ENCODE measurements at places on chromosomes 16 and 17.

GRCh38 chr17:48385319-48385718, 44.7 kb downstream of the SKAP1 start:
- DNase-seq, result no peak

GRCh38 chr17:48981927-48982539, 13.6 kb upstream of the GIP start:
- no peak for DNase-seq

DNA sequence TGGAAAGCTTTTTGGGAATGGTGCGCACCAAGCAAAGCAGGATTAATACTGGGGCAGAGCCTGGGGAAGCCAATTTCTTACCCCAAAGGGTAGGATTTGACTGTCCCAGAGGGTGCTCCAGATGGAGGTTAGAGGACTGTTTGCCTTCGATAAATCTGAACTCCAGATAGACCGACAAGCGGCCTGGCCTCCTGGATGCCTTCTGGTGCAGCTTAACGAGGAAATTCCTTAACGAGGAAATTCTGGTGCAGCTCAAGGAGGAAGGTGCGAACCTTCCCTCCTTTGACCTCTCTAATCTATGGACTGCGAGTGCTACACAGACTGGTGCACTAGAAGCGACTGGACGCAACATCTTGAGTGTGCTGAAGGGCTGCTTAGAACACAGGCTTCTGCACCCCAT, 6.5 kb downstream of the CALB2 start:
- no peak for DNase-seq

DNA sequence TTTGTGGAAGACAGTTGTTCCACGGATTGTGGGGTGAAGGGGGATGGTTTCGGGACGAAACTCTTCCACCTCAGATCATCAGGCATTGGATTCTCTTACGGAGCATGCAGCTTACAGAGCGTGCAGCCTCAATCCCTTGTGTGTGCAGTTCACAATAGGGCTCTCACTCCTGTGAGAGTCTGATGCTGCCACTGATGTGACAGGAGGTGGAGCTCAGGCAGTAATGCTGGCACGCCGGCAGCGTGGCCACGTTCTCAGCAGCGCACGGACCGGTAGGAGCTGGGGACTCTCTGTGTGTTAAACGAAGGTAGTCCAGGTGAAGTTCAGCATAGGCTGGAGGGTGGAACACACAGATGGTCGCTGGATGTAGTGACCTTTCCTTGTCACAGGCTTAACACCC, 37.8 kb downstream of the SEC14L1 start:
- no peak for DNase-seq

- DNase-seq, result peak; percentile 69
Measured at GRCh38 chr17:18141210-18141803, 32.8 kb downstream of the MYO15A start.

DNA sequence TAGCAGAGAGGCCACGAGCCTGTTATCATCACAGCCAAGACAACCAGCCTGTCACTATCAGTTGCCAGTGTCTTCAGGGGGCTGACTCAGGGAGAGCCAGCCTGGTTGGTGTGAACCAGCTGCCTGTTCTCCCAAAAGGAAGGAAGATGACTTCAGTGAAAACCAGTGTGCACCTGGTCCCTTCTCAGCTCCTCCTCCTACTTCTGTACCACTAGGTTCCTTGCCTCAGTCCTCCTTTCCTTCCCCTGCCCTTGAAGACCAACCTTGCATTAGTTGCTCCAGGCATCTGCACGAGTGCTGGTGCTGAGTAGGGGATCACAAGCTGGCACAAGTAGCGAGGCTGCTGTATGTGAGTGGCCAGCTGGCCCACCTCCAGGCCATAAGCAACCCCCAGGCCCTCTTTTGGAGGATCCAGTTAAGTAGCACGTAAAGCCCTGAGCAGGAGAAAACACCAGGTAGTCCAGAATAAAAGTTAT, 8.5 kb downstream of the TUBG1 start:
- DNase-seq, result no peak

GRCh38 chr16:11797957-11798299, 870 bp upstream of the ZC3H7A start:
- DNase-seq, result no peak

GRCh38 chr17:52885882-52886281, 727.4 kb upstream of the CA10 start:
- no peak for DNase-seq

DNA sequence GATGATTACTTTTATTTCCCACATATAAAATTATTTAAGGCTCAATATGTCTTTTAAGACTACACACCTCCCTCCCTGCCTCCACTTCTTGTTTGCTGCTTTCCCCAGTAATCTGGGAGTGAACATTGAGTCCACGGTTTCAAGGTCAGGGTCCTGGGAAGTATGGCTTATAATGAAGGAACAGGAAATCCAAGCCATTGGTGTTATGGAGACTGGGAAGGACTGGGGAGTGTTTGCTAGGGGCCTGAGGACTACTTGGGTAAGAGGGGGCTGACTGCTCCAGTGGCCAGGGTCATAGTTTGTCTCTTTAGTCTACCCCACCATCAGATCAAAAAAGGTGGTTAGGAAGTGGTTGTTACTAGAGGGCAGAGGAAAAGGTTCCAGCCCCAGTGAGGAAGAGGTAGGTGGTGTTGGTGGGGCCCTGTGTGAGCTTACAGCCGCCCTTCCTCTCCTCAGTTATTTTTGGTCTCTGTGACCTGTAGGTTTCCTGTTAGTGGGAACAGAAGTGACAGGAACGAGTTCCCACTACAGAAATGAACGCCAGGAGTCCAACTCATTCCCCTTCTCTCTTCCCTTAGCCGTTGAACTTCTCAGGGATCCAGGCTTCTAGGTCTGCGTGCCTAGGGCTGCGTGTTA, 742 bp upstream of the SLC16A13 start:
- DNase-seq, result no peak

DNA sequence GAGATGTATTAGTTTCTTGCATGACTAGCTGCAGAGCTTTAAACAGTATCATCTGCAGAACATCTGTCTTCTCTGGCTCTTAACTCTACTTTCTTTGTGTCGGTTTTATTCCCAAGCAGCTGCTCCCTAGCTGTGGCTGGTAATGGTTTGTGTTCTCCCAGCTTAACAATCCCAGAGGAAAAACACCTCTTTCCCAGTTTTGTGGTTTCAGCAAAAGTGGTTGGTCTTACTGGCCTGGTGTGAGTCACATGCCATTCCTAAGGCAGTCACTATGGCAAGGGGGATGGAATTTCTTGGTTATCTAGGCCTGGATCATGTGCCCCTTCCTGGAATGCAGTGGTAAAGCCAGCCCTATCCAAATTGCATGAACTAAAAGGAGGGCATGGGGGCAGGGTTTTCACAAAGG, 27.5 kb downstream of the OMG start:
- peak; percentile 97 for DNase-seq

- DNase-seq, result peak; percentile 78
Measured at GRCh38 chr17:58249270-58250133, 11.1 kb downstream of the LPO start.

DNA sequence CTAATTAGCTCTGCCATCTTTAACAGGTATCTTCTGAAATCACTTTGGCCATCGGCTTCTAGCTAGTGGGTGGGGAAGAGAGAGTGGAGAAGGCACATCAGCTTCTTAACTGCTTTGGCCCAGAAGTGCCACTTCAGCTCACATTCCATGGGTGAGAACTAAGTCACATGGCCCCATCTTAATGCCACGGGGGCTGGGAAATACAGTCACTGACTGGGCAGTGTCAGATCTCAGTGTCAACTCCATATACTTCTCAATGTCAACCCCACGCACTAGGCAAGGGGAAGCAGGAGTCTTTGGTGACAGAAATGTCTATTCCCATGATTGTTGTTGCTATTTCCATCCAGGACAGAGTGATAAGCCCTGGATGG, 29.4 kb downstream of the CCR7 start:
- no peak for DNase-seq

DNA sequence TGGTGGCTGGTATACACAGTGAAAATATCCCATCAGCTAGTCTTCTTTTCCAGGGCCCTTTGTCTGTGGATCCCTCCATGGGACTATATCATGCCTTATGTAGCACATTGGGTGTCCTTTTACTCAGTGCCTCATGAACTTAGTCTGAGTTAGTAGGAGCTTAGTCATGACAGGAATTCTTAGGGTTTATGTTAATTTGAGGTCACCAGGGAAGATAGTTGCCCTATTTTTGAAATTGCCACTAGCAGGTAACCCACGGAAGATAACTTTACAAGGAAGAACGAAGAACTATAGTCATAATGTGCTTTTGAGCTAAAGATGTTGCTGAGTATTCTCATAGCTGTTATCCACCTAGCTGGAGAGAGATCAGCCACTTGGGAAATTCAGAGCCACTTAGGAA, 14.8 kb upstream of the PLK1 start:
- no peak for DNase-seq

DNA sequence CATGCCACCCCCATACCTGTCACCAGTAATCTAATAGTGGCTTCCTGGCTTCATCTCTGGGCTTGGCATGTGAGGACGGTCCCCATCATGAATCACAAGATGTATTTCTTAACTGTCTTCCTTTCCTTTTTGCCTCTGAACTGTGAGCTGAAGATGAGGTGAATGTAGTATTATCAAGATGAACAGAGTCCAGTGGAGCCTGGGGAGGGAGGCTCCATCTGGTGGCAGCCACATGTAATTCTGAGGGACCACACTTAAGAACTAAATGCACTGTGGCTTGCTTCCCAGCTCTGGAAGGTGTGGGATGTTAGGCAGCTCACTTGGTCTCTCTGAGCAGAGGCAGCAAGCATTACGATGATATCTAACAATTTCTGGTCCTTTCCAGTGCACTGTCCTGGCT, 354.9 kb upstream of the ASIC2 start:
- peak; percentile 31 for DNase-seq

- no peak for DNase-seq
Measured at GRCh38 chr17:75316253-75316652, 27.0 kb upstream of the SLC25A19 start.
